ENCODE measurements at places on chromosomes 6 and 20. TPM values are rescaled to one million over a fixed set of nuclear protein-coding genes. Genes with fewer than 3 reads are reported as not detected.

The BPIFA1 gene
- not detected for total RNA-seq

The NECAB3 gene
- total RNA-seq = 15.5 TPM

The TNFRSF21 gene
- total RNA-seq = 17.7 TPM

The RBPJL gene
- not detected for total RNA-seq

The TMEM200A gene
- not detected for total RNA-seq

Data from A549 treated with ZK216348 at 1 μM for 4 hours (cell line).